ENCODE measurements at places on chromosomes 1 and 21. TPM values are rescaled to one million over a fixed set of nuclear protein-coding genes. Genes with fewer than 3 reads are reported as not detected.

GRCh38 chr1:7363450-7363849 is 407.6 kb upstream of the VAMP3 start:
- DNase-seq = peak; percentile 85

- peak; percentile 52 for DNase-seq
Measured at GRCh38 chr1:155309423-155310021, 856 bp downstream of the FDPS start.

PAPPA2 gene
- 1.1 TPM for total RNA-seq

LRRC53 gene
- total RNA-seq = not detected

DNA sequence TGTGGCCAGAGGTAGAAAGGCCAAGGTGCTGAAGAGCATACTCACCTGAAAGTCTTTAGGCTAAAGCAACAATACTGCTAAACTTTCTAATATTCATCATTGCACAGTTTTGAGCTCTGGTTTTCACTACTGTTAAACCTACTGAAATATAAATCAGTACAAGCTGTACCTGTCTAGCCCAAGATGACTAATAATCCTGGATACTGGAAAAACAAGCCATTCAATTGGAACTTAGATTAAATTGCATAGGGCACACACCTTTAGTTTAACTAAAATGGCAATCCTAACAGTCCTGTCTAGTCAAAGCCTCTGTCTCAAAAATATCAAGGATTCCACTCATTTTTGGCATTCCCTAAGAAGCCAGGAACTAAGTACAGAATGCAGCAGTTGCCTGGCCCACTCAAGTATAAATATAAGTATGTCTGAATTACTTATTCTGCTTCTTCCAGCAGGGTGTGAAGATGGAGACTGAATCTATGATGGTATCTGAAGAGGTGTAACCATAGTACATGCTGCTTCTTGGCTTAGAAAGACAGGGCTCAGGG is 3.1 kb downstream of the CHML start:
- DNase-seq = no peak

DENND2D gene
- total RNA-seq = 1.2 TPM

REG4 gene
- not detected for total RNA-seq

DNA sequence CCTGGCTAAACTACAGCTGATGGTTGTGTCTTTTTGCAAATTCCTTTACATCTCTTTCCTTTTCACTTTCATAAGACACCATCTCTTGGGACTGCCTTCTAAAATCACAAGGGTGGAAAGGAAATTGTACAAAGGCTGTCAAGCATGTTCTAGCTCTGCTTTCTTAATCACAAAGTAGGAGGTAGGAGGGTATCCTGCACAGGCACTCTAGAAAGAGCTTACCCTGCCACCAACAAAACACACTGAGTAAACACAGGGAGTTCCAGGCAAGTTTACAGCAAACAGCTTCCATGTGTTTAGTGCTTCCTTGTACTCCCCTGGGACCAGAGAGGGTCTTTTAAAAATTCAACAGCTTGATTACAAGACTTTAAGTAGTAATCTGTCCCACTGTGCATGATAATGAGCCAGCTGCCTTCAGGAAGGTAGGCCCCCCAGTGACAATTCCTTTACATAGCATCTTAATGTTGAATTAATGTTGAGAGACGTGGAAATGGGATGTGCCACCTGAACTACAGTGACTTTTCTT is 2.4 kb downstream of the PLPP3 start:
- no peak for DNase-seq

GRCh38 chr21:45035477-45035848 is 38.9 kb upstream of the ADARB1 start:
- no peak for DNase-seq

NTRK1 gene
- 1.6 TPM for total RNA-seq

C1orf87 gene
- total RNA-seq = not detected

DNA sequence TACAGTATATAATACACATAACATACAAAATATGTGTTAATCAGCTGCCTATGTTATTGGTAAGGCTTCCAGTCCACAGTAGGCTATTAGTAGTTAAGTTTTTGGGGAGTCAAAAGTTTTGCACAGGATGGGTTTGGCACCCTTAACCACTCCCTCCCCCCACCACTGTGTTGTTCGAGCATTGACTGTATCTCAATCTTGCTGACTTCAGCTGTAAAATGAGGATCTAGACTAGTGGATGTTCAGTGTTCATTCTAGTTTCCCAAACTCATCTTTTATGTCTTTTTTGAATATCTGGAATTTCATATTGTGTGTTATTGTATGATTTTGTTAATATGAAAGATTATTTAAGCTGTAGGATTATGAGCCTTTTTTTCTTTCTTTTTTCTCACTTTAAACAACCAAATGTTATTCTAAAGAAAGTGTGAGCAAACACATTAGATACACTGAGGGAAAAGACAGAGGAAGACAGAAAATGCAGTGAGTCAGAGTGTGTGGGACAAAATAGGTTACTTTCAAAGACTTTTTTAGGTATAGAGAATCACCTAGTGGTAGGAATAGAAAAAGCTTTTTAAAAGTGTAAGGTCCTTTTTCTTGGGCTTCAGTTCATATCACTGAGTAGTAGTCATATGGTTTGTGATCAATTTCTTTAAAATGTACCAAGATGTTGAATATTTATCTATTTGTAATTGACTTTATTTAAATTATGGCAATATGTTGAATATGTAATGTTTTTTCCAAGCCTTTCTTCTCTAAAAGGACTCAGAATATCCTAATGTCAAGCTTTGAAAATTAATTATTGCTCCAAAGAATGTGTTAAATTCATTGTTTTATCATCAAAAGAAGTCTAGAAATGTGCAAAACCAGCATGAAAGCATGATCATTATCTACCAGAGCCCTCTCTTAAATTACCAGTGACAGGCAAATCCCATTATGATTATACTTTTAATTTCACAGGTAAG is 17.9 kb upstream of the CENPF start:
- no peak for DNase-seq

DNA sequence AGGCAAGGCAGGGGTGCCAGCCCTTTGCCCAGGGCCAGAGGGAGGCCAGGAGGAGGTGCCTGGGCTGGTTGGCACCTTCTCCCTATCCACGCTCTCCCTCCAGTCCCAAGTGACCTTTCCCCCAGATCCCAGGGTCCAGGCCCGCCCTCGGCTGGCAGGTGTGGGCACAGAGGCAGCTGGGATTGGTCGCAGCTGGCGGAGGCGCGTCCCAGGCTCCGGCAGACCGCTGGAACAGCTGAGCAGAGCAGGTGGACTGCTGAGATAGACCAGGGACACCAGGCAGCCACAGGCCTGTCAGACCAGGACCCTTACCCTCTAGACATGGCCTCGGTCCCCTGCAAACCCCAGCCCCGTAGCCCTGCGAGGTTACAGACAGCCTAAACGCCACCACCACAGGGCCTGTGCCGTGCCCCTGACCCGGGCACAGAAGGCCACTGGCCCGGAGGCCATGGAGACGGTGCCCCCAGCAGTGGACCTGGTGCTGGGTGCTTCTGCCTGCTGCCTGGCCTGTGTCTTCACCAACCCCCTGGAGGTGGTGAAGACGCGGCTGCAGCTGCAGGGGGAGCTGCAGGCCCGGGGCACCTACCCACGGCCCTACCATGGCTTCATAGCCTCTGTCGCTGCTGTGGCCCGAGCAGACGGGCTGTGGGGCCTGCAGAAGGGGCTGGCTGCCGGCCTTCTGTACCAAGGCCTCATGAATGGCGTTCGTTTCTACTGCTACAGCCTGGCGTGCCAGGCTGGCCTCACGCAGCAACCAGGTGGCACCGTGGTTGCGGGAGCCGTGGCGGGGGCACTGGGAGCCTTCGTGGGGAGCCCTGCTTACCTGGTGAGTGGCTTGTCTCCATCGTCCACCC is at the start of gene SLC25A34:
SLC25A34 (plus strand) TSS at position 221 of the 854 bp plus-strand sequence; CDS start at position 449, 228 bp downstream.
- peak; percentile 80 for DNase-seq

DNA sequence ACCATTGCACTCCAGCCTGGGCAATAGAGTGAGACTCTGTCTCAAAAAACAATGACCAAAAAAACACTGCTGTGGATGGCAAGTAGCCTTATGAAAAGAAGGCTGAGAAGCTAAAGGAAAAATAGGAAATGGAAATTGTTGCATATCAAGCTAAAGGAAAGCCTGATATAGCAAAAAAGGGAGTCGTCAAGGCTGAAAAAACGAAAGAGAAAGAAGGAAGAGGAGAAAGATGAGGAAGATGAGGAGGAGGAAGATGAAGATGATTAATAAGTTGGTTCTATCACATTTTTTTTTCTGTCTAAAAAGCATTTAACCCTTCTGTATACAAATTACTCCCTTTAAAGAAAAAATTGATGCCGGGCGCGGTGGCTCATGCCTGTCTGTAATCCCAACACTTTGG is 10.2 kb upstream of the PRDX1 start:
- no peak for DNase-seq

GRCh38 chr1:16048573-16049189 is 5.1 kb downstream of the CLCNKB start:
- peak; percentile 66 for DNase-seq

PRDM16 gene
- 6.0 TPM for total RNA-seq

- no peak for DNase-seq
Measured at GRCh38 chr1:85822696-85823095, 114.5 kb upstream of the ZNHIT6 start.

DNA sequence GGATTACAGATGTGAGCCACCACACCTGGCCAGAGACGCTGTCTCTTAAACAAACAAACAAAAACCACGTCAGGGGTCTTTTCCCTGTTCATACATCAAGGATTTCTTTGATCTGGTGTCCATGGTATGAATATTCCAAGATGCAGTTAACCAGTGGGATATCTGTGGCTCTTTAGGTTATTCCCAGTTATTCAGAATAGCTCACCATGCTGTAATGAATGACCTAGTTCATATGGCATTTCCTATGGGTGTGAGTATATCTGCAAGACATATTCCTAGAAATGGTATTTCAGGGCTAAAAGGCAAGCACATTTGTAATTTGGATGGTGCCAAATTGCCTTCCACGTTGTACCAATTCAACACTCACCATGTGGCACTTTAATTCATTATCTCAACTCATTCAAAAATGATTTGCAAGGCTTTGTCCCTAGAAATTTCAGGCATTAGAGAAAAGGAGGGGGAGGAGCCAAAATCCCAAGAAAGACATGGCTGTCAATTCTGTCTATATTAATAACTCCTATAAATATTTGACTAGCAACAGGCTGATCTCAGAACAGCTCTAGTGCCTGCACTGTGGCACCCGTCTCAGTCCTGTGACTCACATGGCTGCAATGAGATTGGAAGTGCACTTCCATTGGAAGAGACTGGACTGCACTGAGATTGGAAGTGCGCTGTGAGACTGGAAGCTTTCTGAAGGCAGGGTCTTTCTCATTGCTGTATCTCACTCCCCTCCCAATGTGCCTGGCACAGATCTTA is 6.0 kb upstream of the STMN1 start:
- DNase-seq = no peak

GRCh38 chr1:199472978-199473377 is 554.5 kb upstream of the NR5A2 start:
- DNase-seq = no peak

CACNA1S gene
- total RNA-seq = not detected
